ENCODE measurements at places on chromosomes 11 and 22.

DNA sequence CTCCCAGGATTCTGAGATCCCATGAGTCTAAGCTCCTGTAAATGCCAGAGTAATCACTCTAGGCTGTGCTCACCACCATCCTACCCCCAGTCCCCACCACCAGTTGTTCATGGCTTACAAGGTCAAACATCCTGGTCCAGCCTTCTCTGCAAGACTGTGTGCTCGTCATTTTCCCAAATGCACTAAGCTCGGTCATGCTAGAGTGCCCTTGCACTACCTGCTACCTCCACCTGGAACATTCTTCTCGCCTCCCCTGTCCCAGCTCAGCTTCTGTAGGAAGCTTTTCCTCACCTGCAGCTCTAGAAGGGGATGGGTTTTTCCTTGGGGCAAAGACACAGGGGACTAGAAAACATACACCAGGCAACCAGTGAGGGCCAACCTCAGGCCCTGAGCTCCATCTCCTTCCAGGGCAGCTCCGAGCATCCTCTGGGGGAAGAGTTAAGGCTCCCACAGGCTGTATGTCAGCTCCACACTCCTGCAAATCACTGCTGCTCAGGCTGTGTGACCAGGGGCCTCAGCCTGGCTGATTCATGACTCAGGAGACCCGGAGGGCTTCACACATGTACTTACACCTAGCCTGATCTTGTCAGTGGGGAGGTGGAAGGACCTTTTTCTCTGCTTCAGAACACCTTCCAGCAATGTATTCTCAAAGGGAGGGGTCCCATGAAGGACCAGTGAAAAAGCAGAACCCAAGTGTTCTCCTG lies 37.2 kb upstream of the CSNK2A3 start:
- DNase-seq, result no peak

DNA sequence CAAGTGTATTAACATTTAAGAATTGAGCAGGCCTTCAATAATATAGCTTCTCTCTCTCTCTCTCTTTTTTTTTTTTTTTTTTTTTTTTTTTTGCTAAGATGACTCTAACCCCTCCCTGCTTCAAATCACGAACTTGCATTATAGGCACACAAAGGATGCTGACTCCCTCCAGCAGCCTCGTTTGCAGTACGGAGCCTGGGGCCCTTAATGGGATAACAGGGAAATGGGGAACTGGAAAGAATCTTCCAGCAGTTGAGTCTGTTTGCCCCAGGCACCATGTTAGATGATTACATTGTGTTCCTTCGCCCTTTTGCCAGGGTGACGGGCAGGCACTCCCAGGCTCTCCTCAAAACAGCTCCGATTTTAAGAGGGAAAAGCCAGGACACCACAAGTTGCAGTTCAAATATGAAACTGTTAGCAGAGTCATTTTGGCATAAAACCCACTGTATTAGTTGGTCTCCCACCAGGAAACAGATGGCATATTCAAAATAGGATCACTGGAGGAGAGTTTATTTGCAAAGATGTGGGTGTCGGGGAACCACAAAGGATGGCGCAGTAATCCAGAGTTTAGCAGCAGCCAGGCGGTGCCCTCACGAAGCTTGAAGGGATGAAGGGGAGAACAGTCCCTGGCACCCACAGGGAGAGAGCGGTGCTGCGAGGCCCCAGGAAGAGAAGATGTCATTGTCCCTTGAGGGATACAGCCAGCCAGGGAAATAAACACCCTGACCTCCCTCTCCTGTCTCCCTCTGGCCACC lies 26.5 kb upstream of the TREH start:
- DNase-seq, result no peak

DNA sequence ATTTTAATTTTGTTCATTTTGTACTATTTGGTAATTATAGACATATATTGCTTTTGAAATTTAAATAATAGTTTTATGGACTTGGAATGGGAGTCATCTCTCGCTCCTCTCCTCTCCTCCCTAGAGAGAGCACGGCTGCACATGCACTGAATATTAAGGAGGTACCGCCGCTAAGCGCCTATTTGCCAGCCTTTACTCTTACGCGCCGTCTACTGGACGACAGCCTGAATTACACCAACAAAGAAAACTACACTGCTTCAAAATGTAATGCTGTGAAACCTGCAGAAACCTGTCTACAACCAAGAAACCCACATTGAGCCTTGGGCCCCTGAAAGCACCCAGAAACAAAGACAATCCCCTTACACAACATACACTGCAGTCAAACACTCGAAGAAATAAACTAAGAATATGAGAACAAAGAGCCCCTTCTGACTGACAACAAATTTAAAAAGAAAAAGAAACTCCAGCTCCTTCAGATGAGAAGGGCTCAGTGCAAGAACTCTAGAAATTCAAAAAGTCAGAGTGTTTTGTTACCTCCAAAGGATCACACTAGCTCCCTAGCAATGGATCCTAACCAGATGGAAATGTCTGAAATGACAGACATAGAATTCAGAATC lies 737.2 kb downstream of the LRRC4C start:
- peak; percentile 27 for DNase-seq

- no peak for DNase-seq
Observed at GRCh38 chr11:118623269-118623655, 15.8 kb downstream of the PHLDB1 start.

GRCh38 chr22:36816636-36817524 lies at the start of gene PVALB:
Gene PVALB, minus strand, starts transcription at chr22:36817035. Its CDS starts 30 bp downstream, at chr22:36817005.
- DNase-seq, result no peak

GRCh38 chr22:26996154-26996553 lies 338.8 kb downstream of the MIAT start:
- no peak for DNase-seq
